ENCODE measurements at places on chromosomes 1 and 21.

DNA sequence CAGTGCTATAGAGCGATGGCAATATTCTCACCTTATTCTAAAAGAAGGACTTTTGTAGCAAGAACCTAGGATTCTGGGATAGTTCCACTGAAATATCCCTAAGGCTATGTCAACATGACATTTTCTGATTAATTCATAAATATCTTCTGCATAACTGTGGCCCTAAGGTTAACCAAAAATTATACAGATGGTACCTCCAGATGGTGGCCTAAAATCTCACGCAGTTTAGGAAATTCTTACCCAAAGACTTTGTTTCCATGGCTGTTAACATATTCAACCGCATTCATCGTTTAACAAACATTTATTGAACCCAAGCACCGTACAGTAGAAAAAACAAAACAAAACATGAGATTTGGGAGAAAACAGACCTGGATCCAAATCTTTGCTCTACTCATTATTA, 19.1 kb downstream of the NID1 start:
- DNase-seq: no peak

DNA sequence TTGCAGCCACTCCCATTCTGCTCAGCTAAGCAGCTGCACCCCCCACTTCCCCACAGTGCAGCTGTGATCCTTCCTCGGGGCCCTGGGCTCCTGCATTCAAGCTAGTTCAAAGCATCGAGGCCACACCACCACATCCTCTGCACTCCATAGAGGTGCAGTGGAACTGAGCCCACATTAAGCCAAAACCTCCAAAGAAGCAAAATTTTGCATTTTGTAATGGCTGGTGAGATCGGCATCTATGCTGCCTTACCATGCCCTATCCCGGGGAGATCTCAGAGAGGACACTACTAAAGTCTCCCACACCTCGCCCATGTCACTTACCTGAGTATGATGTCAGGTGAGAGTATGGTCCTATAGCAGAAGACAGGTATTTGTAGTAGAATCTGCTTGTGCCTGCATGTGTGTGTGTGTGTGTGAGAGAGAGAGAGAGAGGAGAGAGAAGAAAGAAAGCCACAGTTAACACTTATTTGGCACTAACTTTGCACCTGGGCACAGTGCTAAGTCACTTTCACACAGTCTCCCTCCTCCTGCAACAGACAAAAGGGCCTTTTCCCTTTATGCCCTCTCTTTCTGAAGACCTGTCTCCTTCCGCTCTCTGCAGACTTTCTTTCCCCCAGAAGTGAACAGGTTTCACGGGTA, 89.8 kb downstream of the KIF14 start:
- DNase-seq: no peak

DNA sequence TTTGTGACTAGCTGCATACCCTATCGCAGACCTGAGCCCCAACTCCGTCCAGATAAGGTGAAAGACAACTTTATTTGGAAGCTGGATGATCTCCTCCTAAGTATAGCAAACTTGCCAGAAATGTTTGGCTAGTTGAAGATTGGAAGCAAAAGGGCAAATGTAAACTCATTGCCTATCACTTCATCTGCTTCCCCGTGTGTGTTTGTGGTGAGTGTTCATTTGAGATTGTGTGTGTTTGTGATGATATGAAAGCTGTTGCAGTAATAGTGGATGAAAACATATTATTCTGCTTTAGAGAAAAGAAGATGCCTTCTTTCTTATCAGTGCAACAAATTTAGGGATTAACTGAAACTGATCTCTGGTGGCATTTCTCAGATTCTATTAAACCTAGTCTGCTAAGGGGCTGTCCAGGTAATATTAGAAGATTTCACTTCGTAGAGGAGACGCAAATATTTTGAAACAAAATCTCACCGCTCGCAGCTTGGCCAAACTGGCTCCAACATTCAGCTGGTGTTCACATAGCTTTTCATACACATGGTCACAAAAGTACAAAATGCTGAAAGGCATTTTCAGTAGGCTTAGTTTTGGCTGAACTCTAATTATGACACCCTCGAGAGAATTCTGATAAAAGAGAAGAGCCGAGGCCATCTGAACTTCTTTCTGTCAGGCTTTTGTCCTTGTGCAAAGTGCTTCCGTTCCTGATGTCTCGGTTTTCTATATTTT, 1.1 kb downstream of the TBX19 start:
- DNase-seq: no peak

DNA sequence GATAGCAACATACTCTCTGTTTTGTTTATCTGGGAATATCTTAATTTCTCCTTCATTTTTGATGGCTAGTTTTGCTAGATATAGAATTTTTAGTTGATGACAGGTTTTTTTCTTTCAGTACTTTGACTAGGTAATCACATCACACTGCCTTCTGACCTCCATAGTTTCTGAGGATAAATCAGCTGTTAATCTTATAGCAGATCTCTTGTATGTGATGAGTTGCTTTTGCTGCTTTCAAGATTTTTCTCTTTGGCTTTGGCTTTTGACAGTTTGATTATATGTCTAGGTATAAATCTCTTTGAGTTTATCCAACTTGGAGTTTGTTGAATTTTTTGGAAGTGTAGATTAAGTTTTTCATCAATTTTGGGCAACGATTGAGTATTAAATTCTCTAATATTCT, 142.6 kb downstream of the ZNF644 start:
- DNase-seq: no peak

DNA sequence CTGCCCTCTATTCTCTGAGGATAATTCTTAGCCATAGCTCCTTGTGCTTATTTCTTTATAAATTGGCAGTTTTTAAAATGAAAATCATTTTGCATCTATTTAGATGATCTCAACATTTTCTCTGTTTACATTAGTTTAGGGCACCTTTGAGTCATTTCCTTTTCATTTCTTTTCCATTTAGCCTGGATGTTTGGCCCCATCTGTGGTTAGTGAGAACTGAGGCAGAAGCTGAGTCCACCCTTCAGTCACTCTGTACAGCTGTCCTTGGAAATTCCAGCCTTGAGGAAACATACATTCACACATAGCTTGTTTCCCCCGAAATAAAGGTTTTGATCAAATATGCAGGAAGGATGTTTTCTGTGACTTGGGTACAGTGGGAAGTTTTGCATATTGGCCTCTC, 123.7 kb downstream of the NTNG1 start:
- DNase-seq: no peak

- DNase-seq: no peak
Observed at GRCh38 chr1:43197343-43198127, 25.4 kb downstream of the CFAP57 start.

GRCh38 chr1:162397039-162397448, 14.9 kb downstream of the SH2D1B start:
- no peak for DNase-seq

- no peak for DNase-seq
Observed at GRCh38 chr1:103326595-103326994, 198.9 kb upstream of the RNPC3 start.

- no peak for DNase-seq
Observed at GRCh38 chr1:96997717-96998116, 276.1 kb downstream of the PTBP2 start.

Data from right kidney (tissue), 9 donors.